Activated CD8-positive, alpha-beta memory T cell treated with anti-CD3 and anti-CD28 coated beads for 48 hours (primary cell): ENCODE measurements at places on chromosomes 13 and 19.

GRCh38 chr13:44812818-44813217 lies 176.5 kb downstream of the NUFIP1 start:
- no peak for DNase-seq

- DNase-seq: no peak
These were observed 384 bp downstream of the TRAPPC2B start for GRCh38 chr19:57363688-57364181.

GRCh38 chr13:99085808-99086266 lies 108.0 kb upstream of the DOCK9 start:
- DNase-seq: no peak

DNA sequence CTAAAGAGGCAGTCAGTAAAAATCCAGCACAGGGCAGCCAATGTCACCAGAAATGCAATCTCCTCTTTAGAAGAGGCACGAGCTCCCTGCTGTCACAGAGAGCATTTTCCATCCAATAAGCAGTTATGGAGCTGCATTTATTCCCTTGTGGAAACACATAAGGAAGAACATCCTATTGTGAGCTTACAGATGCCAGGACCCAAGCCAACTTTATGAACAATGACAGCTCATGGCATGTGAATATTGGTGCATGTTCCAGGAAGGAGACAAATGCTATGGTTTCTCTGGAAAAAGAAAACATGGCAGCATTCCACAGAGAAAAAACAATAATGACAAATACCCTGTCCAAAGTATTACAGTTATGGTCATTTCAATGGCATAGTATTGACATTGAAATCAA lies 955.6 kb downstream of the UQCRFS1 start:
- DNase-seq: no peak

DNA sequence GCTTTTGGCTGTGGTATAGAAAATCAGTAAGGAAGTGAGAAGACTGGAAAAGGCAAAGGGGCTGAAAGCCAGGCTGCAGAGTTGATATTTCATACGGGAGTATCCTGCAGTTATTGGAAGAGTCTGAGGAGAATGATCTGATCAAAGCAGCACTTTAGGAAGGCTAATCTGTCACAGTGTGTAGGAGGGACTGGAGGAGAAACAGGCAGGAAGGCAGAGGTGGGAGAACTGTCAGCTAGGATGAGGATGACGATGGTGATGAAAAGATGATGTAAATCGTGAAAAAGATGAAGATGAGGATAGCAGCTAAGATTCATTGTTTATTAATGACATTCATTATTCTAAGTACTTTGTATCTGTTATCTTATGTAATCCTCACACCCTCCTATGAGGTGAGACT lies 123.0 kb downstream of the DNAJC15 start:
- no peak for DNase-seq

GRCh38 chr19:58471736-58472135 lies 4.4 kb upstream of the ZNF446 start:
- DNase-seq: no peak

GRCh38 chr19:34308381-34309367 lies 54.3 kb downstream of the GARRE1 start:
- DNase-seq: no peak

DNA sequence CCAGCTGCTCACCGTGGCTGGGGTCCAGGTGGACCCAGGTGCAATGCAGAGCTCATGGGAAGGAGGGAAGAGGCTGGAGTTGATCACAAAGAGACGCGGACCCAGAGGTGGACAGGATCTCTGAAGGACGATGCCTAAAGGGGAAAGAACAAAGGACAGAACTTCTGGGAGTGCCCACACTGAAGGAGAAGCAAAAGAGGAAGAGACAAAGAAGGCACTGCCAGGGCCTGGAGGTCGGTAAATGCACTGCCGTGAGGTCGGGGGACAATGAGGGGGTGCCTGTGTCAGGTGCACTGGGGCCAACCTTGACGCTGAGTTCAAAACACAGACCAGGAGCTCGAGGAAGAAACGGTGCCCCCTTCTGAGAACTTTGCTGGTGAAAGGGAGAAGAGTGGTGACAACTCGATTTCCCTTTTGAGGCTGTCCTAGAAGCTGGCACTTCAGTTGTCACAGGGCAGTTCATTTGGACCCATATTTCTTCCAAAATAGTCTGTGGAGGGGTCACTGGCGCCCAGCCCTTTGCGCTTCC lies 55.6 kb downstream of the GJA3 start:
- DNase-seq: no peak

DNA sequence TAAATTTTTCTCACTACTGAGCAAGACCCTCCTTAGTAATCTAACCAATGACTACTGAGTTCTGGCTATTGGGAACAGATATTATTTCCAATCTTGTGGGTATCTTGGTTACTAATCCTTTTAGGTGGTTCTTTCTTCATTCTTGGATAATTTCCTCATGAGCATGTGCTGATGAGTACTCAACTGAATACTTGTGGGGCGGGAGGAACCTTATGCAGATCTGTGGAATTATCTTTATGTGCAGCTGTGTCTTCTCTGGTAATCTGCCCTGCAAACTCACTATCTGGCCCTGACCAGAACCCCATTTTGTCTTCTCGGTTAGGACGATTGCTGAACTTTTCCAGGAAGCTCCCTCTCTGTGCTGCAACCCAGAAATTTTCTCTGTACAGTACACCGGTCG lies 89.7 kb upstream of the TRPC4 start:
- no peak for DNase-seq

DNA sequence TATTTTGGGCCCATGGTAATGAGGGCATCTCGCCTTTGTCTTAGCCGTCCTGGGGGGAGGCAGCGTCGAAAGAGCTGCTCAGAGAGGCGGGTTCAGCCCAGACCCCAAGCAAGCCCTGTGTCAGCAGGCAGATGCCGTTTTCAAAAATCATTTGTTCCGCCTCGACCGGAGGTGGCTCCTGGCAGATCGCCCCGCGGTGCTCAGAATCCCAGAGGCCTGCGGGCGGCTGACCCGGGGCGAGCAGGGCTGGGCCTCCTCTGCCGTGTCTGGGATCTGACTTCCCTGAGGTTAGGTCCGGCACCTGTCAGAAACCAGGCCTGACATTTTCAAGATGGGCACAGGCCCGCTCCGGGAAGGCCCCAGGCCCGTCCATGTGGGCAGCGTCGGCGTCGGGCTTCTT lies 36.1 kb downstream of the CRTC1 start:
- DNase-seq: no peak

GRCh38 chr13:111510502-111511218 lies 190.2 kb downstream of the TEX29 start:
- DNase-seq: no peak

GRCh38 chr13:73070451-73071098 lies 11.8 kb downstream of the KLF5 start:
- DNase-seq: no peak

DNA sequence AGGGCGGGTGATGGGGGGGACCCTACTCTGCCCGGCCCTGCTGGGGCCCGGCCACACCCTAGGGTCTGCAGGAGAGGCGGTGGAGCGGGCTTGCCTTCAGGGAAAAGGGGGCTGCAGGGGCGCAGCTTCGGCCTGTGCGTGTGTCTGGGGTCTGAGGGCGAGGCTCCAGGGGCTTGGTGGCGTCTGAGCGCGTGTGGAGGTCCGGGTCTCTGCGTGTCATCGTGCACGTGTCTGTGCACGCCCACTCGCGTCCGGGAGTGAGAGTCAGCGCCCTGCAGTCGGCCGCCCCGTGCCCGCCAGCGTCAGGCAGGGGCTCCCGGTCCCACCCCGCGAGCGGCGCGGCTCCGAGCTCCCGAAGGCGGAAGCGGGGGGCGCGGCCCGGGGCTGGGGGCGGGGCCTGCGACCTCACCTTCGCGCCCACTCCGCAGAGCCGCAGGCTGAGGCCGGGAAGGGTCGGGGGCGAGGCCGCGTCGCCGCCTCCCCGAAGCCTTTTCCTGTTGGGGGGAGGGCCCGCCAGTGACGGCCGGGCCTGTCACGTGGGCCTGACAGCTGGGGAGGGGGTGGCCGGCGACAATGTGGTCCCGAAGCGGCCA lies at the start of gene ARHGAP45:
ARHGAP45 (plus strand) TSS at position 420 of the 593 bp plus-strand sequence. CDS start 239 bp downstream, outside the sequence.
- DNase-seq: no peak

DNA sequence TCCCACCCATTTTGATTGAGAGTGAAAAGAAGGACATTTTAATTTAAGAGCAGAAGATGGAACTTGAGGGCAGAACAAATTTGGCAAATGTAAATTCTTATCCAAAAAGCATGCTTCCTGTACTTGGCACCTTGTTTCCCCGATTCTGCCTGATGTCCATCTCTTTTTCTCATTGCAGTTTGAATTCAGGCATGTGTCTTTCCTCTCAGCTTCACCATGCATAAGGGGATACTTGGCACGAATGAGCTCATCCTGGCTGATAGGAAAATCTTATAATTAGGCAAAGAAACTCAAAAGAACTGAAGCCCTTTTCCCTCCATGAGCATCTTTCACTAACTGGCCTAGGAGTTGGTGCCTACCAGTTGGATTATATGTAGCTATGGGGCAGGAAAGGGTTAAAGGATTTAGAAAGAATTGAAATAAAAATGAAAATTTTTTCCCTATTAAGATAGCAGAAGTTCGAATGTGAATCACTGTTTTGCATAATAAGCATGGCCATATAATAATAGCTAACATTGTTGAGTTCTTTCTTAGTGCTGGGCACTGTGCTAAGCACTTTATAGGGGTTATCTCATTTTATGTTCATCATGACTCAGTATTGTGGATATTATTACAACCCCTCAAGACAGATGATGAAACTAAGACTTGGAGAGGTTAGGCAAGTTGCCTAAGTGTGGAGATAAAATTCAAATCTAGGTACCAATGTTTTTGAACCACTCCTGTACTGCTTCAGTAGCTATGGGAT lies 386.6 kb downstream of the KCNRG start:
- no peak for DNase-seq
